Stimulated activated CD4-positive, alpha-beta T cell treated with anti-CD3 and anti-CD28 coated beads, Interleukin-15, amount 100 ng/mL, for 24 hours (primary cell): ENCODE measurements at places on chromosomes 1 and 21.

DNA sequence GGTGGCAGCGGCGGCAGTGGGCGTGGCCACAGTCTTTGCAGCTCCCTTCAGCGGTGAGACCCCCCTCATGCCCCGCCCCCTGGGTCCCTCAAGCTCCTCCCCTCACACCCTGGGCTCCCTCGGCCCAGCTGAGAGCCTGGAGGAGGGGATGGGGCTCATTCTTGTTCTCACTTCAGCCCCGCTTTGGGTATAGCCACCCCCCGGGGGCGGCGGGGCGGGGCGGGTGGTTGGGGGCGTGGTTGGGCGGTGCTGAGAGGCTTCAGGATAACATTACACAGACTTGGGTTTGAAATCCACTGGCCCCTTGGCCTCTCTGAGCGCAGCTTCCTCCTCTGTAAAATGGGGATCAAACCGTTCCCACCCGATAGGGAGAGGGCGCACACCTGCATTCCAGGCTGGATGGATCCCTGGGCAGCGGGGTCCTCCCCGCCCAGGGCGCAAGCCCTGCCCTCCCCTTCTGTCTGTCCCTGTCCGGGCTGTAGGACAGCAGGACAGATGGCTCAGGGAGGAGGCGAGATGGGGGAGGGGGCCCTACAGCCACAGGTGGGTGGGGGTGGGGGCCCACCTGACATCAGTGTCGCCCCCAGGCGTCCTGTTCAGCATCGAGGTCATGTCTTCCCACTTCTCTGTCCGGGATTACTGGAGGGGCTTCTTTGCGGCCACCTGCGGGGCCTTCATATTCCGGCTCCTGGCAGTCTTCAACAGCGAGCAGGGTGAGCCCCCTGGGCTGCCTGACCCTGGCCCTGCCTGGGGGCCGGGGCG, 5.1 kb downstream of the CLCNKA start:
- peak; percentile 44 for DNase-seq

GRCh38 chr1:205933671-205934618, 9.3 kb downstream of the SLC26A9 start:
- DNase-seq, result no peak

GRCh38 chr1:169112241-169112640, 5.8 kb downstream of the ATP1B1 start:
- no peak for DNase-seq

DNA sequence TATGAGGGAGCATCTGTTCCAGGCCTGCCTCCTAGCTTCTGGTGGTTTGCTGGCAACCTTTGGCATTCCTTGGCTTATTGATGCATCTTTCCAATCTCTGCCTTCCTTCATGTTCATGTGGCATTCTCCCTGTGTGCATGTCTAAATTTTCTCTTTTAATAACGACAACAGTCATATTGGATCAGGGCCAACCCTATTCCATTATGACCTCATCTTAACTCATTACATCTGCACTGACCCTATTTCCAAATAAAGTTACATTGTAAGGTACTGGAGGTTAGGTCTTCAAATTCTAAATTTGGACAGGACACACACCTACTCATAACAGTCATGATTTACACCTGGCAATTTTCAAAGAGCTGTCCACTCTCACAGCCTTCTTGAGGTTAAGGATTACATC, 117.2 kb upstream of the FGGY start:
- DNase-seq, result no peak

DNA sequence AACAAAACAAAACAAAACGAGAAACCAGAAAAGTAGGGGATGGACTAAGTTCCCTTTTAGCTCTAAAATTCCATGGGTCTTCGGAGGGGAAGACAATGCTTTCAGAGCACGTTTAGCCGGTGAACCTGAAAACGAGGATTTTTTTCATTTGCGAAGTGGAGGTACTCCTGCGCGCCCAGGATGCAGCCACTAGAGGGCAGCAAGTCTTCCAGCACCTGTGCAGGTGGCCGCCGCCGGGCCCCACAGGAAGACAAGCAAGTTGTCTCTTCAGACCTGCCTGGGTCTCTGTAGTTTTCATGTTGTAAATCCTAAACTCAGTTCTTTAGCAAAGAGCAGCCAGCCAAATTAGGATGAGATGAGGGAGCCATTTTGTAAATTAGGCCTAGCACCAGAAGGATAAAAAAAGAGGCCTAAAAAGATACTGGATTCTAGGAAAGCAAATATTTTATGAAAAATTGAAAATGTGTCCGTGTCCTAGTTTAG, 17.7 kb upstream of the SNX27 start:
- DNase-seq, result peak; percentile 90

DNA sequence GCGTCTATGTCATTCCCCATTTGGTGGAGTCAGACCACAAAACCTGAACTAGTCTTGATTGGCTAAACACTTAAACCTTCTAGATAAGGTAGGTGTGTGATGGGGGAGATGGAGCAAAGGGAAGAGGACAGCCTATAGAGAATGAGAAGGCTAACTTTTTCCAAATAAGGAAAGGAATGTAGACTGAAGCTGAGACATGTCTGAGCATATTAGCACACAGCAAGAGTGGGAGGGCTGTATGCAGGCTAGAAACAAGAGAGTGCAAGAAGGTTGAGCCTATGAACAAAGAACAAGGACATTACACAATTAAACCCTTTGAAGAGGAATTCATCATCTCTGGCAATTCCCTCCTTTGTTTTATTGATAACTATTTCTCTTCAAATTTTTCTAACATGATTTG, 89.2 kb upstream of the OLFM3 start:
- DNase-seq, result no peak

GRCh38 chr1:16112596-16113555, 39.4 kb upstream of the FAM131C start:
- no peak for DNase-seq

- no peak for DNase-seq
These were observed 40.2 kb upstream of the SIPA1L2 start for GRCh38 chr1:232669981-232670747.

DNA sequence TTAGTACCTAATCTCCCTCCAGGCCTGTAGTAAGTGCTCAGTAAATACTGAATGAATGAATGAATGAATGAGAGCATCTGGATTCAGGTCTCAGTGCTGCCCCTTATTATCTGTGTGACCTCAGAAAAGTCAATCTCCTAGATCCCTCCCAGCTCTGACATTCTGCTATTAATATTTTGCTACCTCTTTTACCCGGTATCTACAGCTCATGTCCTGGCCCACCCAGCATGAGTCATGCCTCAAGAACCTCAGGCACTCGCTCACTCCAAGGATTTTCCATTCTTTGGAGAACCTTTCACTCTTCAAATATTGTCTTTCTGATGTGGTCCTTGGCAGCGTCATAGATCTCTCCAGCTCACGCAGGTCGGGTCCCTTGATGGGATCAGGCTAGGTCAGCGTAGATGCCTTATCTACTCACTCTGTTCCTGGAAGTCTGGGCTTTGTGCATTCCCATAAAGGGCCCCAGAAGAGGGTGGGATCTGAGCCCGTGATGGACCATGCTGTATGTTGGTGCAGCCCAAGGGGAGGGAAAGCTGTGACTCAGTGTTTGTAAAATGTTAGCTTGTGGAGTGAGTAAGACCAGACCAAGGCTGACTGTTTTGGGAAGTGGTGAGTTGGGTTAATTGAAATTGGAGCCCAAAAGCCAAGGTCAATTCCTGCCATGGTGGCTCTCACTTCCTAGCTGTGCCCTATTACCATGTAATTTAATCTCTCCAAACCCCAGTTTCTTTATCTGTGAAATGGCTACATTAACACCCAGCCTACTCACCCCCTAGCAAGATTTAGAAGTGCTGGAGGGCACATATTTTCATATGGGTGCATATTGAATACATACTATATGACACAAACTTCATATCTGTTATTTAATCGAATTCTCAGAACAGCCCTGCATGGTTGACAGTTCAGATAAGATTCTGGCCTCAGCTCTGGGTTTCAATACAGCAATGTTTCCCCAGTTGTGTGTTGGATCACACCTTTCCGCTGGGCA, 214.1 kb upstream of the USP24 start:
- no peak for DNase-seq

DNA sequence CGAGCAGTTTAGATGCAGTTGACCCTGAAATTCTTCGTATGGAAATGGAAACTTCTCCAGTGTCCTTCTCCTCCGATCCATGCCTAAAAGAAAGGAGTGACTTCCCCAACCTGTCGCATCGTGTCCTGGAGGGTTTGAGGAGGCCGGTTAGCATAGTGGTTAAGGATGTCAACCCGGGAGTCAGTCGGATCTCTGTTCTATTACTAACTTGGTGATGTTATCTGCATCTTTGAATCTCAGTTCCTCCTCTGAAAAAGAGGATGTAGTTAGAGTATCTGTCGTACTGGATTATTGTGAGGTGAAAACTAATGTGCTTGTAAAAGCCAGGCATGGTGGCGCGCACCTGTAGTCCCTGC, 684 bp downstream of the ZBTB8B start:
- DNase-seq, result no peak

DNA sequence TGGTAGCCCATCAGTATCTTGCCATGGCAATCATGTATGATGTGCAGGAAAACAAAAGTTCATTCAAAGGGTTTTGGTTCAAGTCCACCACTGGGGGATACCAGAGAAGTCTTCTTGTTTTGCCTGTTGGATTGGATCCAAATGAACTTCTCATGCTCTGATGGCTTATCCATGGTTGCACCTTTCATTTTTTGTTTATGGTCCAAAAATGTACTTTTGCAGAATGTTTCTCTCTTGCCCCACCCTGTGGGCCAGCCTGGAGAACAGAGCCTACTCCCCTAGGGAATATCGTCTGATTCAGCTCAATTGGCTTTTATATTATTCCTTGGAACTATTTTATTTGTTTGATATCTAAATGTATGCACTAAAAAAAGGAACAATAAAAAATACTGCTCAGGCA, 20.1 kb upstream of the CLCA1 start:
- no peak for DNase-seq

DNA sequence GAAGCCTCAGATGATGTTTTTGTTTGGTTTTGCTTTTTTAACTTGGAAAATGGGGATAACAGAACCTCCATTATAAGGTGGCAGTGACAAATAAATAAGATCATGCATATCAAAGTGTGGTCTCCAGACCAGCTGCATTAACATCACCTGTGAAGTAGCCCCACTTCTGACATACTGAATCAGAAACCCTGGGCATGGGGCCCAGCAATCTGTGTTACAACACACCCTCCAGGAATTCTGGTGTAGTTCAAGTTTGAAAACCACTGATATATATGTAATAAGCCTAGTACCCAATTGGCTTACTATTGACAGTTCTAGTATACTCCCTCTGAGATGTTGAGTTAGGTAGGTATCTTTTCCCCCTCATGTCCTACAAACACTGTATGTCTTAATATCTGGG, 24.1 kb upstream of the RNF19B start:
- no peak for DNase-seq

- no peak for DNase-seq
These were observed 31.5 kb downstream of the LYST start for GRCh38 chr1:235835226-235835625.

DNA sequence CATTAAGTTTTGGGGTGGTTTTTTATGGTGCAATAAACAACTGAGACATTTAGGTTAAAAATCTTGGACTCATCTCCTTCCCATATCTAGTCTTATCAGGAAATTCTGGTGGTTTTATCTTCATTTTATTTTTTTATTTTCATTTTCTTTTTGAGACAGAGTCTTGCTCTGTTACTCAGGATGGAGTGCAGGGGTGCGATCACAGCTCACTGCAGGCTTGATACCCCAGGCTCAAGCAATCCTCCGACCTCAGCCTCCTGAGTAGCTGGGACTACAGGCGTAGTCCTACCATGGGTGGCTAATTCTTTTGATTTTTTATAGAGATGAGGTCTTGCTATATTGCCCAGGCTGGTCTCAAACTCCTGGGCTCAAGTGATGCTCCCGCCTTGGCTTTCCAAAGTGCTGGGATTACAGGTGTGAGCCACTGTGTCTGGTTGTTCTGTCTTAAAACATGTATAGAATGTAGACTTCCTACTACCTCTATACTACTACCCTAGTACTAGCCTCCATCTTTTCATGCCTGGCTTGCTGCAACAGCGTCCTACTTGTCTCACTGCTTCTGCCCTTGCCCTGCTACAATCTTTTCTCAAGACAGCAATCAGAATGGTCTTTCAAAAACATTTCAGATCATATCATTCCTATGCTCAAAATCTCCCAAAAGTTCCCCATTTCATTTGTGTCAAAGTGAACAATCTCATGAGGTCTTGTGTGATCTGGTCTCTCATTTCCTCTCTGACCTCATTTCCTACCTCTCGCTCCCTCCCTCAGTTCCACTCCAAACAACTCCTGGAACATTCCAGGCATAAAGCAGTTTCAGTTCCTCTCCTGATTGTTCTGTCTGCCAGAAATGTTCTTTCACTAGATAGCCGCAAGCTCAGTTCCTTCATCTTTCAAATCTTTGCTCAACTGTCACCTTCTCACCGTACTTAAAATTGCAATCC, 5.9 kb upstream of the FCGR2A start:
- no peak for DNase-seq

GRCh38 chr1:87673748-87674147, 345.1 kb downstream of the LMO4 start:
- DNase-seq, result no peak

DNA sequence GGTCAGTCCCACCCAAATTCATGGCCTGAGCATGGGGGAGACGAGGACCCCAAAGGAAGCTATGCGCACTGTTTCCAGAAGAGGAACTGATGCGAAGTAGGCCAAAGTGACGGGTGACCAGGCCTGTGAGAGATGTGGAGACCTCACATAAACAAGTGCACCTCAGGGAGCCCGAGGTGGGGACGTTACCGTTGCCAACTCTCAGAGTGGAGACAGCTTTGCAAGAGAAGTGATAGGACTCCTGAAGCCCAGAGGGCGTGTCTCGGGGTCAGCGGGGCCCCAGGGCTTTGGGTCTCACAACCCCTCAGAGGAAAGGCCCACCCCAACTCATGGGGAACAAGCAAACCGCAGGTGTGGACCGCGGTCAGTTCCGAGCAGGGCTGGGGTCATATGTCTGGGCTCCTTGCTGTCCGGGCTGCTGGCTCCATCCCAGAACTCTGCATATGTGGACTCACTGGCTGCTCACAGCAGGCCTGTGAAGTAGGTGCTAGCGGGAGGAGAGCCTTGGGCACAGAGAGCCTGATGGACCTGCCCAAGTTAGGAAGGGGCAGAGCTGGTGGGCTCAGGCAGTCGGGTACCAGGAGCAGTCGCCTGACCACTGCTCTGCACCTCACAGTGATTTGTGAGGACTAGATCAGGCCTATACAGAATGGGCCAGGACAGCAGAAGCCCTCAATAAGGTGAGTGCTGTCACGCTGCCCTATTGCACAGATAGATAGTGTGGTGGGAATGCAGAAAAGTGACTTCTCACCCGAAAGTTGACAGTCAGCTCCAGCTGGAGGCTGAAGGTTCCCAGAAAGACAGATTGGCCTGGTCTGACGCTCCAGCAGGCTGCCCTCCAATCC, 26.2 kb downstream of the STUM start:
- no peak for DNase-seq

- no peak for DNase-seq
These were observed 38.5 kb upstream of the EFCAB14 start for GRCh38 chr1:46757247-46757955.

DNA sequence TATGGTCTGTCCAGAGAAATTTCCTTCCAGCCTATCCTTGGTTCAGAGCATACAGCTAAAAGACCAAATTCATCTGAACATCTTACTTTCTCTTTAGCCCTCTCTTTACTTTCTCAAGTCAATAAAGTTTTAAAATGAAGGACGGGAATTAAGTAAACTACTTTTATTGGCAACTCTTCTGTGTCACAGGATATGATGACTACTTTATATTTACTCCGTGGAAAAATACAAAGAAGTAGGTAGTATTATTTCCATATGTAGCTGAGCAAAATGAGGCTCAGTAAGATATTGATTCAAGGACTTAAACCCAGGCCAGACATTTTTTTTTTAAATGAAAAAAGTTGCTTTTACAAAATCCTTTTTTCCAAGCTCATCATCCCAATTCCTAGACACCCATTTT, 151.2 kb upstream of the DPYD start:
- no peak for DNase-seq
